ENCODE measurements at places on chromosomes 12 and 14. TPM values are rescaled to one million over a fixed set of nuclear protein-coding genes. Genes with fewer than 3 reads are reported as not detected.

SRRM4 gene
- total RNA-seq: not detected

CLEC7A gene
- not detected for total RNA-seq

MSRB3 gene
- total RNA-seq: 74.1 TPM

OAS1 gene
- total RNA-seq: not detected

EIF2S3B gene
- total RNA-seq: 4.9 TPM

SLC35F4 gene
- not detected for total RNA-seq

ATG101 gene
- 113 TPM for total RNA-seq

PPFIA2 gene
- not detected for total RNA-seq

ASPG gene
- not detected for total RNA-seq

TSHR gene
- total RNA-seq: not detected

CLEC4A gene
- not detected for total RNA-seq

PSMB5 gene
- 263 TPM for total RNA-seq

SLC6A13 gene
- not detected for total RNA-seq

BDKRB1 gene
- total RNA-seq: 5.5 TPM

TAS2R8 gene
- total RNA-seq: not detected

CCDC197 gene
- not detected for total RNA-seq

SMAGP gene
- 18.8 TPM for total RNA-seq

NPAS3 gene
- not detected for total RNA-seq

GATC gene
- total RNA-seq: 15.9 TPM

PLEKHG7 gene
- not detected for total RNA-seq

BCAT1 gene
- total RNA-seq: 72.1 TPM

NTS gene
- not detected for total RNA-seq

DPY19L2 gene
- not detected for total RNA-seq

KRT3 gene
- total RNA-seq: not detected

ITPR2 gene
- 9.2 TPM for total RNA-seq

PTPRR gene
- total RNA-seq: 0.25 TPM
